ENCODE measurements at places on chromosomes 3 and 15.
A peak's percentile ranks its signal among the peaks of the same experiment; 100 is the strongest.

- DNase-seq = no peak
Observed at GRCh38 chr3:118968111-118968510, 66.5 kb downstream of the IGSF11 start.

DNA sequence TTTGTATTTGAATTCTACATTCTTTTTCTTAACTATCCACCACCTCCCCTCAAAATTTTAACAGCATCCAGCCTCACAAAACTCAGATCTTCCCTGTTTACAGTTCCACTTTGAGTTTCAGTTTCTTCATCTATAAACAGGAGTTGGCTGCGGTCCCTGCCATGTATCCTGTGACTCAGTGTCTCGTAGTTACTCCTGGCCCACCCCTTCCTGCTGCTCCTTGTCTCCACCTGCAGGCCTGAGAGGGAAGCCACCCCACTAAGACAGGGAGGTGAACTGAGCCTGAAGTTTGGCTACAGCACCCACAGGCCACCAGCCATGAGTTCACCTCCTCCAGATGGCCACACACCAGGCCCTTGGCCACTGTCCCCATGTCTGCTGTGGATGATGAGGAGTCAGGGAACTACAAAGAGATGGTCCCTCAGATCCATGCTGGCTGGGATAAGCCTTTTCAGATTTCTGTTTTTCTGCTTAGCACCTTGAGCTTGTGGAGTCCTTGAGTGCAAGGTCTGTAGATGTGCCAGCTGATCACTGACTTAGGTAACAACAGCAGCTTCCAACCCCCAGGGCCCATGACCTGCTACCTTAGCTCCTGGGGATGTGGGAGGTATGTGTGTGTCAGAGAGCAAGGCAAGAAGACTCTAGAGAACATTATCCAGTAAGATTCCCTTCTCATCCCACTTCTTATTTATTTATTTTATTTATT lies 37.5 kb downstream of the CD86 start:
- DNase-seq = no peak

GRCh38 chr3:156334841-156335545 lies 214.6 kb downstream of the KCNAB1 start:
- DNase-seq = no peak

- no peak for DNase-seq
Observed at GRCh38 chr3:133926736-133927539, 31.3 kb upstream of the RAB6B start.

- no peak for DNase-seq
Observed at GRCh38 chr3:182989566-182989965, 9.2 kb upstream of the DCUN1D1 start.

- no peak for DNase-seq
Observed at GRCh38 chr3:15903759-15904720, 106.3 kb upstream of the ANKRD28 start.

GRCh38 chr3:159859424-159859823 lies 129.2 kb upstream of the IL12A start:
- DNase-seq = peak; percentile 60

DNA sequence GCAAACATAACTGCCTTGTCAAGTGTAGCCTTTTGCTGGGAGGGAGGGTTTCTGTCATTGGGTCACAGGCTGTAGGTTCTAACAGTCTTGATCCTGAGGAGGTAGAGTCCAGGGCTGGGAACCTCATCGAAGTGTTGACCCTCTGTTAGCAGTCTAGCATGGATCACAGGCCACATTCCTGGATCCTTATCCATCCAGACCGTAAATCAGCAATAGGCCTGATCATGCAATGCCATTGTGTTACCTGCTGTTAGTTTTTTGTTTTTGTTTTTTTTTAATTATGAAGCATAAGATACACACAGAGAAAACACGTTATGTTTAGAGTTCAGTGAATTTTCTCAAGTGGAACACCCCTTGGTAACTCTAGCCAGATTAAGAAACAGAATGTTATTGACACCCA lies 282.0 kb upstream of the TPM1 start:
- no peak for DNase-seq

- no peak for DNase-seq
Observed at GRCh38 chr3:35440826-35441225, 198.5 kb upstream of the ARPP21 start.

GRCh38 chr3:17995769-17996168 lies 253.3 kb upstream of the TBC1D5 start:
- no peak for DNase-seq

DNA sequence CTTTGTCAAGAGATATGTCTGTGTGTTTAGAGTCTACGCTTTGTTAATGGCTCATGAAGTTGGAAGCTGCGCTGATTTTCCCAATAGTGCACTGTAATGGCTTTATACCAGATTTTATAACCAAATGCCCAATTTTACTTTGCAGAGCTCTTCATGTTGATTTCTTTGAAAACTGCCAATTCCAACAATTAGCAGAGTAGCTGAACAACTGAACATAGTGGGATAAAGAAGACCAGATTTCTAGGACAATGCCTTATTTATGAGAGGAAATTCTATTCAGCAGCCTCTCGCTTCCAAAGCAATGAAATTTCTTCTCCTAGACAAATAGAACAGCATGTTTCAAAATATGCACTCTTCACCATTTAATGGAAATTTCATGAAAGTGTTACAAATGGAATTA lies 66.9 kb upstream of the PROK2 start:
- DNase-seq = peak; percentile 17

GRCh38 chr15:57762302-57762701 lies 55.8 kb downstream of the POLR2M start:
- no peak for DNase-seq

- DNase-seq = no peak
Observed at GRCh38 chr3:59374091-59374817, 324.4 kb upstream of the CFAP20DC start.

DNA sequence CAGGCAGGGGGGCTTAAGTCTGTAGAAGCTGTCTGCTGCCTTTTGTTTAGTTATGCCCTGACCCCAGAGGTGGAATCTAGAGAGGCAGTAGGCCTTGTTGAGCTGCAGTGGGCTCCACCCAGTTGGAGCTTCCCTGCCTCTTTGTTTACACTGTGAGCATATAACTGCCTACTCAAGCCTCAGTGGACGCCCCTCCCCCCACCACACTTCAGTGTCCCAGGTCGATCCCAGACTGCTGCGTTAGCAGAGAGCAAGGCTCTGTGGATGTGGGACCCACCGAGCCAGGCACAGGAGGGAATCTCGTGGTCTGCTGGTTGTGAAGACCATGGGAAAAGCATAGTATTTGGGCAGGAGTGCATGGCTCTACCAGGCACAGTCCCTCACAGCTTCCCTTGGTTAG lies 446.8 kb upstream of the RARB start:
- DNase-seq = no peak

DNA sequence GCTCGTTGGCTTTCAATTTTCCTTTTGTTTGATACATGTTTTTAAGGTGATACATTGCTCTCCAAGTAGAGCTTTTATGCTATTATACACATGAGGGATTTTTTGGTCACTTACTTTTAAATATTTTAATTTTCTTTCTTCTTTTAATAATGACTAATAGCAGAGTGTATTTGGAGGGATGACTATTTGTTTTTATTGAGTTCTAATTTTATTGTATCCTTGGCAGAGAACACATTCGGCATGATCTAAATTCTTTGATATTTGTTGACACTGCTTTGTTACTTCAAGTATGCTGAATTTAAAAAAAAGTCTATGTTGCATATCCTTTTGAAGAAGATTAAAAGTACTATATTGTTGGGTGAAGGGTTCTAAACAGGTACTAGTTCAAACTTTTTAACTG lies 149.9 kb upstream of the PDZRN3 start:
- no peak for DNase-seq

DNA sequence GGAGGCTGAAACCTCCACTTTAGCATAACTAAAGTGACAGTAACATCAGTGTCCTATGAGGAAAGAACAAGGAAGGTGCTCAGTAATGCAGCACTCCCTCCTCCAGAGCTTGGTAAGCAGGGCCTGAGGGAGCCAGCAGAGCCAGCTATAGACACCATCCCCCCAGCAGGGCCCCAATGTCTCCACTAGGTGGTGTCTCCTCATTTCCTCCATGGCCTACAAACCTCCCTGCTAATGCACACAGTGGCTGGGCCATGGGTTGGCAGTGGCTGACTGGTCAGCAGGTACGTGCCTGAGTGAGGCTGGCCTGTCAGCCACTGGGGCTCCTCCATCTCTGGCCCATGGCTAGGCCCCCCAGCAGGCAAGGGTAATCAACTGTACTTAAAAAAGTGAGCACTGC lies 13.6 kb downstream of the MRPS25 start:
- DNase-seq = peak; percentile 5

DNA sequence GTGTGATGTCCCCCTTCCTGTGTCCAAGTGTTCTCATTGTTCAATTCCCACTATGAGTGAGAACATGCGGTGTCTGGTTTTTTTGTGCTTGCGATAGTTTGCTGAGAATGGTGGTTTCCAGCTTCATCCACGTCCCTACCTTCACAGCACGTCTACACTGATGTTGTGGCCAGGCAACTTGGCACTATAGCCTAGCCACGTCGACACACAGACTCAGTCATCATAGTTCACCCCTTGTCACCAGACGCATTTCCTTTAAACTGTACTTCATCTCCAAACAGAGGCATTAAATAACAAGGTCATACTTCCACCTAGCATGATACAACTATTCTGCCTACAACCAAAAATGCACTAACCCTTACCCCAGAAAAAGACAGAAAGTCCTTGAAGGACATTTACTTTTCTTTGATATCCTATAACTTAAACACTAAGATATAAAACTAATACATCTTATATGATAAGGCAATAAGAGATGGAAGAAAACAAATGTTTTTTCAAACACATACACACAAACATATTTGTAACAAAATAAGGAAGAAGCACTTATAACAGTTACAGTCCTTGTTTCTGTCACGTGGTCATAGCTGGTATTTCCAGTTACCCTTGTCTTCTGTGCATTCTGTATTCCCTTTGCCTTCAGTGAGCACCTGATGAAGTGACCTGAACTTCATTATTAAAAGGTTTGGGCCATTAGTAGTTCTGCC lies 121.4 kb downstream of the KLF13 start:
- no peak for DNase-seq

Data from brain (organoid and tissue), 16 donors.